ENCODE measurements at places on chromosomes 7 and 10.

- no peak for DNase-seq
- no peak overlapping the region for H3K4me3 ChIP-seq
- no peaks in the 10 kb centered on the region for H3K36me3 ChIP-seq
Measured at GRCh38 chr10:84493951-84494848, 165.8 kb downstream of the CCSER2 start.

- no peaks in the 10 kb centered on the region for H3K36me3 ChIP-seq
- H3K27me3 ChIP-seq: no peaks in the 10 kb centered on the region
- no peak overlapping the region for H3K4me3 ChIP-seq
- no peak overlapping the region for H3K27ac ChIP-seq
- no peaks in the 10 kb centered on the region for H3K4me1 ChIP-seq
Measured at GRCh38 chr10:85666102-85666501, 700.5 kb downstream of the GRID1 start.

GRCh38 chr7:144842377-144842851 is 6.6 kb upstream of the TPK1 start:
- H3K36me3 ChIP-seq: no peaks in the 10 kb centered on the region
- no peaks in the 10 kb centered on the region for H3K27me3 ChIP-seq

DNA sequence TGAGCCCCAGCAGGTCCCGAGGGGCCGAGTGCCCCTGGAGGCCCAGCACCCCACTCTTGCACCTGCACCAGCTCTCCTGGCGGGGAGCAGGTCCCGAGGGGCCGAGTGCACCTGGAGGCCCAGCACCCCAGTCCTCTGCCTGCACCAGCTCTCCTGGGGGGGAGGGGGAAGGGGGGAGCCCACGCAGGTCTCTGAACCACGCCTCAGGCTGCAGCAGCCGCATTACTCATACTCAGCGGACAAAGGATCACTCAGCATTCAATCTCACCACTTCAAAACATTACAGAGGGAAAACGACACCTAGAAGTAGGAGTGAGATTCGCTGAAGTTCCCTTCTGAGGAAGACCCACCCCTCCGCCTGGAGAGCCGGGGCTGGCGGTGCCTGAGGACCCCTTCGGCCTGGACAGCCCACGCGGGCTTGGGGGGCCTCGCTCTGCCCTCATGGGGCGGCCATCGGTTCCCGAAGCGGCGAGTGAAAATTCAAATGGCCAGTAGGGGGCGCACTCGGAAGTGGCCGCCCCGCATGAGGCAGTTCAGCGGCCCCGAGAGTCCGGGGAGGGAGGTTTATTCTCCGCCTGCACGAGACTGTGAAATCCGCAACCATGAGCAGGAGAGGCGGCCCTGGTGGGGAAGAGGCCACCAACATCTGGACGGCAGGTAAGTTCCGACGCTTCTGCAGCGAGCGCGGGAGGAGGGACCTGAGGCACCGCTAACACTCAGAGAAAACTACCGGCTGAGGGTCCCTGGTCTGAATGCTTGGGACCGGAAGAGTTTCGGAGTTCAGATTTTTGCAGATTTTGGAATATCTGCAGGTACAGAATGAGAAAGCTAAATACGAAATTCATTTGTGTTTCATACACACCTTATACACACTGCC is 1.1 kb upstream of the GPER1 start:
- peaks cover 11% of the 10 kb centered on the region for H3K4me1 ChIP-seq
- DNase-seq: peak; percentile 65
- H3K27me3 ChIP-seq: no peaks in the 10 kb centered on the region
- peak overlapping the region; percentile 47 for H3K4me3 ChIP-seq
- H3K27ac ChIP-seq: no peak overlapping the region

DNA sequence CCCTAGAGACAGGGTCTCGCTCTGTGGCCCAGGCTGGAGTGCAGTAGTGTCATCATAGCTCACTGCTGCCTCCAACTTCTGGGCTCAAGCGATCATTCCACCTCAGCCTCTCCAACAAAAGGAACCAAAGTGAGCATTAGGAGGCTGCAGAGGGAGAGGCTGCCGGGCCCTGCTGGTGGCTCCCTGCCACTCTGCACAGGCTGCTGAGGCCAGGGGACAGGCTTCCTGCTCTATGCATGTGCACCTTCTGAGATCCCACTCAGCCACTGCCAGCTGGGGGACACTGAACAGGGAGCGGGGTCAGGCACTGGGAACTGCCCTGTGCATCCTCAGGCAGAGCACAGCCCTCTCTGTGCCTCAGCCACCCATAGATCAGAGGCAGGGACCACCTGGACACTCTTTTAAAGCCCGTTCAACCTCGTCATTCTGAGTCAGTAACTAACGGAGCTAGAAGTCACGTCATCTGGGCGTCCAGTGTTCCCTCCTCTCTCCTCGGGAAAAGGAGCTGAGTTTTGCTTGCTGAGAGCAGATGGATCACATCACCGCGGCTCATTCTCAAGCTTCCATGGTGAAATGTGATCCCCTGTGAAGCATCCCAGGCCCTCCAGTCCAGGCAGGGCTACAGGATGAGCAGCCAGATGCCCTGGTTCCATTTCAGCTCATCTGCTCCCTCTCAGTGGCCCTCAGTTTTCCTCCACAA is 109.6 kb downstream of the MYL10 start:
- H3K36me3 ChIP-seq: no peaks in the 10 kb centered on the region
- DNase-seq: no peak
- no peaks in the 10 kb centered on the region for H3K4me1 ChIP-seq
- no peak overlapping the region for H3K27ac ChIP-seq

GRCh38 chr10:6297951-6298381 is 95.2 kb downstream of the PFKFB3 start:
- no peaks in the 10 kb centered on the region for H3K27me3 ChIP-seq
- DNase-seq: no peak
- peaks cover 16% of the 10 kb centered on the region for H3K4me1 ChIP-seq
- no peak overlapping the region for H3K27ac ChIP-seq
- no peak overlapping the region for H3K4me3 ChIP-seq

DNA sequence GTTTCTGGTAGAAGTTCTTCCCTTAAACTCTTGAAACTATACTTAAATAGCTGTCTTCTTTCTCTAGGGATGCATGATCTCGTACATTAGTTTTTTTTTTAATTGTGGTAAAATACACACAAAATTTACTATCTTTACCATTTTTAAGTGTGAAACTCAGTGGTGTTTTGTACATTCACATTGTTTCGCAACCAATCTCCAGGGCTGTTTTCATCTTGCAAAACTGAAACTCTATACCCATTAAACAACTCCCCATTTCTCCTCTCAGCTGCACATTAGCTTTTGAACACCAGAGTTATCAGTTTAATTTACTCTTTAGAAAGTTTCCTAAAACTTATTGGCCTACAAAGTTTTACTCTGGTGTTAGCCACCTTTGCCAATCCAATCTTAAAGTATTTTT is 45.5 kb upstream of the PRKAR2B start:
- H3K4me1 ChIP-seq: no peaks in the 10 kb centered on the region
- no peak overlapping the region for H3K27ac ChIP-seq
- DNase-seq: no peak

DNA sequence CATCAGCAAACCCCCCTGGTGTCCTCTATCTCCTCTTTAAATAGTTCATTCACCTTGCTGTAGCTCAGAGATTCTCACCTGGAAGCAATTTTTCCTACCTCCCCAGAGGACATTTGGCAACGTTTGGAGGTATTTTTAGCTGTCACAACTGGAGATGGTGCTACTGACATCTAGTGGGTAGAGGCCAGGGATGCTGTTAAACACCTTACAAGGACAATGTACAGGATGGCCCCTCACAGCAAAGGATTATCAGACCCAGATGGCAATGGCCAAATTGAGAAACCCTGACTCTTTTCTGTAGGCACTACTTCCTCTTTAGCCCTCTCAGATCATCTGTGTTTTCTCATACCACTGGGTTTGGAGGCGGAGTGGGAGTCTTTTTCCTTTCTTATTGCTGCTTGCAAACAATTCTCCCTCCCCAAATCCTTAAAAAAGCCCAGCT is 13.2 kb upstream of the TRA2A start:
- H3K4me3 ChIP-seq: no peak overlapping the region
- no peaks in the 10 kb centered on the region for H3K27me3 ChIP-seq
- H3K36me3 ChIP-seq: no peaks in the 10 kb centered on the region
- peaks cover 5% of the 10 kb centered on the region for H3K4me1 ChIP-seq
- DNase-seq: no peak

DNA sequence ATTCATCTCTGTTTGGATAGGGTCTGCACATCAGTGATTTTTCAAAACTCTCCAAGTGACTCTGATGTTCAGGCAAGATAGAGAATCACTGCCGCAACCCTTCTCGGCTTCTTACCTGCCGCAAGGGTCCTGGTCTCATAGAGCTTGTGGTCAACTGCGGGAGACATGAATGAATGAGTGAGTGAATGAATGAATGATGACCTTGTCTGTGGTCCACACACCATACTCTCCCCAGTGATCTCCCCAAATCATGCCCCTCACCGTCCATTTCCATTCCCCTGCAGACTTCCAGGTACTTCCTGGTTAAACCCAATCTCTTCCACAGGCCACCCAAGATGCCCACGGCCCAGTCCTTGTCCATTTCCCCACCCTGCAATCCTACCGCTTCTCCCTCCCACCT is 5.9 kb upstream of the NPFFR1 start:
- H3K27me3 ChIP-seq: peaks cover 7% of the 10 kb centered on the region
- no peak overlapping the region for H3K27ac ChIP-seq
- H3K4me1 ChIP-seq: no peaks in the 10 kb centered on the region
- H3K36me3 ChIP-seq: no peaks in the 10 kb centered on the region
- H3K4me3 ChIP-seq: no peak overlapping the region
- no peak for DNase-seq

- H3K36me3 ChIP-seq: no peaks in the 10 kb centered on the region
- H3K4me3 ChIP-seq: no peak overlapping the region
- H3K27ac ChIP-seq: no peak overlapping the region
- H3K27me3 ChIP-seq: no peaks in the 10 kb centered on the region
Measured at GRCh38 chr10:49086889-49087288, 28.4 kb downstream of the VSTM4 start.

DNA sequence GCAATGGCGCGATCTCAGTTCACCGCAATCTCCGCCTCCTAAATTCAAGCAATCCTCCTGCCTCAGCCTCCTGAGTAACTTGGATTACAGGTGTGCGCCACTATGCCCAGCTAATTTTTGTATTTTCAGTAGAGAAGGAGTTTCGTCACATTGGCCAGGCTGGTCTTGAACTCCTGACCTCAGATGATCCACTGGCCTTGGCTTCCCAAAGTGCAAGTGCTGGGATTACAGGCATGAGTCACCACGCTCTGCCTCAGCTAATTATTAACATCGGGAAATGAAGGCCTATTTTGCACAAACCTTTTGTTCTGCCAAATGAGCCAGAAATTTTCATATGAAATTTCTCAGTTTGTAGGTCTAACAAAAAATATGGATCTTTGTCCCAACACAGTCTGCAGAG is 106.7 kb upstream of the ODAD2 start:
- DNase-seq: no peak
- H3K27me3 ChIP-seq: no peaks in the 10 kb centered on the region
- no peak overlapping the region for H3K27ac ChIP-seq
- no peaks in the 10 kb centered on the region for H3K4me1 ChIP-seq
- no peak overlapping the region for H3K4me3 ChIP-seq

DNA sequence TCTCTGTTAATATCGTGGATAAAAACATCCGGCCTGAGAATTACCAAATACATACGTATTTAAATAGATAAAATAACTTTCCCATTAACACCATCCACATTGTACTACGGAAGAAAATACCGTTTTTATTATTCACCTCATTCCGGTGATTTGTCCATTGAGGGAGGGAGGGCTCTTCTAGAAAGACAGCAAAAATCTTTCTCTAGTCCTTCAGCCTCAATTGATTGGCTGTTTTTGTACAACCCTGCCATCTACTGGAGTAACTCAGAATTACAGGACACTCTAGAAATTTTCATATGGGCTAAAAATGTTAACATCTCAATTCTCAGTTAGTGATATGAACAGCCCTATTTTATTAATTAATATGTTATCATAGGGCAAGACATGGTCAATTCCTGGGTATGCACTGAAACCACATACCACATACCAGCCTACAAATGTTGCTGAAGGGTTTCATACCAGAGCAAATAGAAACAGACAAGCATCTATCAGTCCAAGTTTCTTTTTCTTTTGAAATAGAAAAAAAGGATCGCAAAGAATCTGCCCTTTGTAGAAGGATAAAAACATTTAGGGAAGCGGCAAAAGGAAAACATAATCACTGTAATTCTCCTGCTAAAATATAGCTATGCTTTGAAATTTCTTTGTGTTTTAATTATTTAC is 55.8 kb upstream of the CDCA7L start:
- no peak overlapping the region for H3K4me3 ChIP-seq
- no peaks in the 10 kb centered on the region for H3K4me1 ChIP-seq
- H3K36me3 ChIP-seq: no peaks in the 10 kb centered on the region
- H3K27me3 ChIP-seq: no peaks in the 10 kb centered on the region

GRCh38 chr10:14571866-14572507 is 202.7 kb downstream of the FAM107B start:
- peak; percentile 38 for DNase-seq
- H3K4me3 ChIP-seq: peak overlapping the region; percentile 70
- peaks cover 69% of the 10 kb centered on the region for H3K4me1 ChIP-seq
- H3K27ac ChIP-seq: peak overlapping the region; percentile 85
- H3K36me3 ChIP-seq: peaks cover 4% of the 10 kb centered on the region

GRCh38 chr10:76268954-76269353 is 837.5 kb downstream of the LRMDA start:
- no peak overlapping the region for H3K4me3 ChIP-seq
- DNase-seq: no peak
- H3K27me3 ChIP-seq: no peaks in the 10 kb centered on the region
- no peaks in the 10 kb centered on the region for H3K4me1 ChIP-seq
- H3K27ac ChIP-seq: no peak overlapping the region

DNA sequence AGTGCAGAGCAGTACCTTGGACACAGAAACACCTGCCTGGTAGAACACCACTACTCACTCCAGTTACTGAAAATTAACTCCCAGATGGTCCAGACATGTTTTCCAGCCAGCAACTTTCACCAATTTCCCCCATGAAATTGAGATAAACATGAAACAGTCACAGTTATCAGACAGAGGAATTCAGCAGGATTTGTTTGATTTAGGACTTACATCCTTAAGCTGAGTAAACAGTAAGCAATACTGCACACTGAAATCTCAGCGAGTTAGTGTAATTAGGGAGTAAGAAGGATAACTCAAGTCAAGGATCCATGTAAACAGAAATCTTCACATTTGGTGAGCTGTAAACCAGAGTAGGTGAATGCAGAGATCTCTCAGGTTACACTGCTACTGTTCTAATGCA is 353.5 kb downstream of the ELMO1 start:
- no peak overlapping the region for H3K27ac ChIP-seq
- H3K27me3 ChIP-seq: no peaks in the 10 kb centered on the region
- H3K36me3 ChIP-seq: no peaks in the 10 kb centered on the region
- no peaks in the 10 kb centered on the region for H3K4me1 ChIP-seq

GRCh38 chr10:70832852-70833528 is 17.2 kb downstream of the SGPL1 start:
- no peaks in the 10 kb centered on the region for H3K36me3 ChIP-seq
- H3K4me1 ChIP-seq: no peaks in the 10 kb centered on the region
- no peak overlapping the region for H3K4me3 ChIP-seq
- H3K27ac ChIP-seq: no peak overlapping the region

- H3K27me3 ChIP-seq: no peaks in the 10 kb centered on the region
- no peaks in the 10 kb centered on the region for H3K4me1 ChIP-seq
- DNase-seq: no peak
- peaks cover 9% of the 10 kb centered on the region for H3K36me3 ChIP-seq
- H3K27ac ChIP-seq: no peak overlapping the region
Measured at GRCh38 chr7:139286144-139286543, 55.0 kb upstream of the FMC1 start.

GRCh38 chr10:75043256-75044131 is 68.0 kb upstream of the SAMD8 start:
- DNase-seq: peak; percentile 32
- no peaks in the 10 kb centered on the region for H3K36me3 ChIP-seq
- no peak overlapping the region for H3K4me3 ChIP-seq
- no peak overlapping the region for H3K27ac ChIP-seq
- H3K4me1 ChIP-seq: peaks cover 7% of the 10 kb centered on the region
- no peaks in the 10 kb centered on the region for H3K27me3 ChIP-seq

- no peak for DNase-seq
- no peaks in the 10 kb centered on the region for H3K36me3 ChIP-seq
- H3K4me1 ChIP-seq: no peaks in the 10 kb centered on the region
- H3K27me3 ChIP-seq: no peaks in the 10 kb centered on the region
Measured at GRCh38 chr10:119759832-119760231, 34.0 kb downstream of the INPP5F start.
